Non-pigmented ciliary epithelial cell (primary cell): ENCODE measurements at places on chromosomes 12 and 14.

DNA sequence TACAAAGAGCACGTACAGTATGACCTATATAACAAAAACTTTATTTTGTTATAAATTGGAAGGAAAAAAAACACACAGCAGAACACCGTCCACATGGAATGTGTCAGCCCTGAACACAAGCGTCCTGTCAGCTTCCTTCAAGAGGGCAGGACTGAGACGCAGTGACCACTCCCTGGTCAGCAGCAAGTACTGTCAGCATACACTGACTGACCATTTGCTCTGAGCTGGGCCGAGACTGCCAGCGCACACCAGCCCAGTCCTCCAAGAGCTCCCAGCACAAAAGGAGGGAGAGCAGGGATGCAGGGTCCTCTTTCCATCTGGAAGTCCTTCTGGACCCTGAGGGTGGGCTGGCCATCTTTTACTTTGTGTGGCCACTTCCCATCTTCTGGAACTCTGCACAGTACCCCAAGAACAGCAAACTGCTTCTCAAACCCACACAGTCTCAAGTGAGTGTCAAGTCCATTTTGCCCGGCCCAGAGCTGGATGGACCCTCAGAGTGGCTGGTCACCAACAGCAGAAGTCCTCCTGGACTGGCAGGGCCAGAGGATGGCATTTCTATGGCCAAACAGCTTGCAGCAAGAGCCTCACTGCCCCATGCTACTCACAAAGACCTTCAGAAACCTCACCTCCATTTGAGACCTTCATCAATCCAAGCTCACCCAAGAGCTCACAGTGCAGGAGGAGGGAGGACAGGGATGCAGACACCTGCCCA lies 11.7 kb downstream of the CCDC88C start:
- no peak for DNase-seq

DNA sequence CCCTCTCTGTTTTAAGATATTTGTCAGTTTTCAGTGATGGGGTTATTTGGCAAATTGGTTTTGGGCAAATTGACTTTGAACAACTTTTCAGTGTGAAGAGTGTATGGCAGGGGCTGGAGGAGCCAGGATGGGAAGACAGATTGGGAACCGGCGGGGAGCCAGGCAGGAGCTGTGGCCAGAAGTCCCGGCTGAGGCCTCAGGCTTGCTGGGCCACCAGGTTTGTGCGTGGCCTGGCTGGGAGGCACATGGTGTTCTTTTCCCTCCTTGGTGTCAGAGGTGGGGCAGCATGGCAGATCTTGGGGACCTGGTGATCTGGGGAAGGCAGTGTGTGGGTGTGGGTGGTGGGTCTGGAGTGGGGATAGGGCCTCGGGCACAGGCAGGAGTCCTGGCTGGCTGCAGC lies 61.1 kb downstream of the SLC25A47 start:
- no peak for DNase-seq

GRCh38 chr12:54579696-54580333 lies 8.6 kb downstream of the PPP1R1A start:
- DNase-seq = peak; percentile 17

GRCh38 chr12:105206686-105207374 lies 29.1 kb downstream of the APPL2 start:
- no peak for DNase-seq

DNA sequence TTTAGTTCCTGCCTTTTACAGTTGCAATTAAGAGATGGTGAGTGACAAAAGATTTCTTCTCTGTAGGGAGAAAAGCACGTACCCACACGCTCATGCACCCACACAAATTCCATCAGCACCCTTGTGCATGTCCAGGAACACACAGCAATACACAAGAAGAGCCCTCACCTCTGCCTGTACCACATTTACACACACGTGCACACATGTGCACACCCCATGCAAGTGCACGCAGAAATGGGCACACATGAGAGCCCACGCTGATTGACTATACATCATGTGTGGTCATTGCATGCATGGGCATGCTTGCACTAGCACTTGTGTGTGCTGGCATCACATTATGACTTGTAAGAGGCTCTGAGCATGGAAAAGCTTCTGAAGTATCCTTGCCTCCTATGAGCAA lies 70.5 kb downstream of the SERPINA3 start:
- no peak for DNase-seq

- DNase-seq = peak; percentile 10
Measured at GRCh38 chr14:88248606-88249005, 74.5 kb downstream of the KCNK10 start.

DNA sequence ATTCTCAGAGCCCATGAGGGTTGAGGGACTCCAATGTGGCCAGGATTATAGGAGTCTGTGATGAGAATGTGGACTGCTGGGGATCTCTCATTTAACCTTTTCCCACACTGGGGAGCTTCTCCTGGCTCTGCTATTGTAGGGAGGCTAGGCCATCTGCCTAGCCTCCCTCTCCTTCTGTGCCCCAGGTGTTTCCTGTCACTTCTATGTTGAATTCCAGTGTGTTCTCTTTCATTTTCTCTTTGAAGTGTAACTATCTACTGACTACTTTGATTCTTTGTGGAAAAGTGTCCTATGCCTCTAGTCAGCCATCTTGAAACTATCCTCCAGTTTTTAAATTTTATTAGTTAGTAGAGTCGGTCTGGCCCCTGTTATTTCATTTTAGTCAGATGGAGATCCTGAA lies 53.4 kb upstream of the ABCD2 start:
- no peak for DNase-seq

- no peak for DNase-seq
Measured at GRCh38 chr12:3083921-3084347, 6.8 kb downstream of the TSPAN9 start.

DNA sequence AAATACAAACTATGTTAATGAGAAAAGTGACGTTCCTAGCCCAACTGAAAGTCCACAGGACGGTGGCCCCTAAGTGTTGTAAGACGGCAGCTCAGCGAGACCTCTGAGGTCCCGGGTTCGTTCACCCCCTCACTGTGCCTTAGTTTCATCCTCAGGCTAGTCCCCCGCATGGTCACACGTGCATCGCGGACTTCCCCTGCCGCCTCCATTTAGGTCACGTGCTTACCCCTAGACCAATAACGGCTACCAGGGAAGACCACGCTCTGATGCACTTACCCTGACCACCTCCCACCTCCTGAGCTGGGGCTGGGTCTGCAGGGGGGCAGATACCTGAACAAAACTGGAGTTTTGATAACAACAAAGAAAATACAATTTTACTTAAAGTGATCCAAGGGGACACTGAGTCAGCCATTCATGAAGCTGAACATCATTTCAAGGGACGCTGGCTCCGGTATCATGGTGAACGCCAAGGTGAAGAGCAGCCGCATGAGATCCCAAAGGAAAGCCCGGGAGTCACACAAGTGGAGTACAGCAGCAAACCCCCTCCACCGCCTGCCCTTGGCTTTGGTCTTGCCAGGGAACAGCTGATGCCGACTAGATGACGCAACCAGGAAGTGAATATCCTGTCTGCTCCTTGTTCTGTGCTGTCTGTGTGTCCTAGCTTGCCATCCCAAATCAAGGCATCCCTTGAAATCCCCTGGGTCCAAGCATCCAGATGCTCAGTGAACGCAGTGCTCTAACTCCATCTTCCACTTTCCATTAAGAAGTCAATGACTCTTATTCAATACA lies 274.1 kb downstream of the PCNX1 start:
- DNase-seq = no peak

- DNase-seq = no peak
Measured at GRCh38 chr12:94829552-94829951, 173.9 kb downstream of the NDUFA12 start.

GRCh38 chr14:39615352-39615751 lies 183.1 kb upstream of the FBXO33 start:
- DNase-seq = no peak

DNA sequence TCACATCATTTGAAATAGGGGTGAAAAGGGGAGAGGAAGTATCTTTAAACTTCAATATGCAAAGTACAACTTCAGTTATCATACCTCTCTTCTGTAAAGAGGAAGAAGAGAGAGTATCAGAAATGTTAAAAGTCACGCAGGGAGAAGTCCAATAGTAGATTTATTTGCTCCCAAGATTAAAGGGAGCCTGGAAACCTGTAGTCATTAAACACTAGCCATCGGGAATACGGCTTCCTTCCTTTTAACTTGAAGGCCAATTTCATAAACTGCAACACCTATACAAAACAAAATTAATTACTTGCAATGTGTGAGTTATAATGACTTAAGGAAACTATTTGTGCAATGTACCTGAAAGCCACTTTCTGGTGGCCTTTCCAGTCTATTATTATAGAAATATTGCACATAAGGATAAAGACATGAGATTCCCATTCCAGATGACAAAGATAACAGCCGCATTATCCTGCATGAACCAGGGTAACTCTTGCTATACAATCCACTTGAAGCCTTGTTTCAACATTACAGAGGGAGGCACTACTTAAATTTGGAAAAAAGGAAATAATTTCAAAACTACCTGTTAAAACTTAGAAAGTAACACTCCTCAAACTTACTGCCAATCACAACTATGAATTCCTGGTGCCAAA lies 4.6 kb downstream of the BTG1 start:
- no peak for DNase-seq

DNA sequence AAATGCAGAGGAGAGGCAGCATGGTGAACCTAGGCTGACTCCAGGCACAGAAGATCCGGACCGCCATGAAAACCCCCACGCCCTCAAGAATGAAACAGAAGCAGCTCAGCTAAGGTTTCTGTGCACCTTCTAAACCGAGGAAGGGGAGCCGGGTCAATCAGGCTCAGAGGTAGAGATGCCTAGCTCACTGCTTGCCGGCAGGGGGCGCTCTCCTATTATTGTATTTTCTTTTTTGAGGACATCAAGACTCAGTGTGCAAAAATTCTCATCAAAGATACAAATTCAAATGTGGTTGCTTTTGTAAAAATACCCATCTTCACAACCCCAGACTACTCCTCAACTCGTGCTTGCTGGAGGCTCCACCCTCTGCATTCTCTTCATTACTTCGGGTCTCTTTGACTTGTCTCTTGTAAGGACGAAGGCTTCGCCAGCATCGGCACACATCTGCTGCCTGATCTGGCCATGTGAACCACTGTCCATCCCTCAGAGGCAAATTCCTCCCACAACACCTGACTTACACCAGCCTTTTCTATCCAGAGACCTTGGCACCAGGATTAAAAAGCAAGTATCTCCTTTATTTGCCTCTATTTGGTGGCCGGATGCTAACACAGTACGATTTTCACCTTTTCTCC lies 33.4 kb upstream of the RNASE3 start:
- DNase-seq = no peak

- peak; percentile 22 for DNase-seq
Measured at GRCh38 chr12:112906712-112907414, at the start of gene OAS1. Gene OAS1, plus strand, starts transcription at chr12:112906962. Its CDS starts 78 bp downstream, at chr12:112907040.

DNA sequence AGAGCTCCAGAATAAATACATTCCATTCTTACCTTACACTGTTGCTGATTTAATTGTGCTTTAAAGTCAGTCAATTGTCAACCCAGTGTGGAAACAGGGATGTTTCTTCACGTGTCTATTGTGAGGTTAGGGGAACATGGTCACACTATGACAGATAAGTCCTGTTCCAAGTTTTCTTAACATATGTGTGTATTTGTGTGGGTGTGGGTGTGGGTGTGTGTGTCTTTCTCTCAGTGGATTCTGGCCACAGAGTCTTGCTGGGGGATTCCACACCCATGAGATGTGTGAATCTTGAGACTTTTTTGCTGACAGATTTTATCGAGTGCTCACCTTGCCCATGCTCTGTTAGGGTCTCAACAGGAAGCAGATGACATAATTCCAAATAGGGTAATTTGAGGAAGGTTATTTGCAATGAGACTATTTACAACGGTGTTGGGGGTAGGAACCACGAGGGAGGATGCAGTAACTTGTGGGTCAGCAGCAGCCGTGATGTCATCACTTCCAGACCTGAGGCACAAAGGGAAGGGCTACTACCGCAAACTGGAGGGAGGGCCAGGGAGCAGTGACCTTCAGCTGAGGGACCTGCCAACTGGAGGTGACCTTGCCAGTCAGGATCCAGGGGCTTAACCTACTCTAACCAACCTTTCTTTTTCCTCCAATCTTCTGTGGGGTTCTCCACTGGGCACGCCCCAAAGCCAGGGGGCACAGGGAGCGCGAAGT lies 1.9 kb upstream of the VRK1 start:
- DNase-seq = no peak

GRCh38 chr12:114911196-114911595 lies 227.2 kb upstream of the TBX3 start:
- no peak for DNase-seq

DNA sequence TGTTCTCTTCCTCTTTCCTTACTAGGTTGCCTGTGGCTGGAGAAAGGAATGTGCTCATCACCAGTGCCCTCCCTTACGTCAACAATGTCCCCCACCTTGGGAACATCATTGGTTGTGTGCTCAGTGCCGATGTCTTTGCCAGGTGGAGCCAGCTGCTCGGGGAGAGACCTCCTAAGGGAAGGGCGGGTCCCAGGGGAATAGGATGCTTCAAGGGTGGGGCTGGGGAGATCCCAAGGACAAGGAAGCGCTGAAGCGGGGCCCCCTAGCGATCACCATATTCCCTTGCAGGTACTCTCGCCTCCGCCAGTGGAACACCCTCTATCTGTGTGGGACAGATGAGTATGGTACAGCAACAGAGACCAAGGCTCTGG lies 10.2 kb downstream of the MARS1 start:
- no peak for DNase-seq

- no peak for DNase-seq
Measured at GRCh38 chr12:116060764-116061163, 216.7 kb downstream of the MED13L start.

DNA sequence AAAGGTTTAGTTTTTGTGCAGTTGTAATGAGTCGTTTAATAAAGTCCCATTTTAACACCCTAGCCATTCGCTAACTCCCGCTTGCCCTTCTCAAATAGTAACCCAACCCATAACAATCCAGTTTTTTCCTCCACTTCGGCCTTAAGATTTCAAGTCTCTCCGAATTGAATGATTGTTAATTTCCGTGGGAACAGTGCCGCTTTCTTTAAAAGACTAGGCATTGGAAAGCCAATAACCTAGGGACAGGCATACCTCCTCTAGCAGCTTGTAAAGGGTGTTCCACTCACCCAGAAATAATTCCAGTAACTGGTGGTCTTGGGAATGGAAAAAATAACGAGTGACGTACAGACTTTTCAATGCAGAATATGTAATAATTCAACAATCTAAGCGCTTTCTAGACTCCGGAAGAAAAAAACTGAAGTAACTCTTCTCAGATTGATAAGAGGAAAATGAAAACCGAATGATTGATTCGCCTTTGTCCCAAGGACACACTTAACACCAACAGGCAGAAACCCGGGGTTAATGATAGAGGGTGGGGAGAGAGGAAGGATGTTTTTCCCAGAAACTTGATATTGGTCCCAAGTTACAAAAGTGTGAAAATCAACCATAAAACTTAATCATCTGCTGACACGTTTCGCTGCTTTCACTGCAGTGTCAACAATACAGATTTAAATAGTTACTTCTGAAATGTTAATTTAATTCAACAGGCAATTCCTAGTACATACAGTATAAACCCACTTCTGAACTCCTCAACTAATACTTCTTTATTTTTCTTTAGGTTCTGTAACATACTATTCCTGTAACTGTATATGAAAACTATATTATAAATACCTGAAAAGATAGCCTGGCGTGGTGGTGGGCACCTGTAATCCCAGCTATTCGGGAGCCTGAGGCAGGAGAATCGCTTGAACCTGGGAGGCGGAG lies 1.0 kb upstream of the SINHCAF start:
- DNase-seq = no peak
